Activated CD4-positive, CD25-positive, alpha-beta regulatory T cell (primary cell): ENCODE measurements at places on chromosomes 5 and 9.
A peak's percentile ranks its signal among the peaks of the same experiment; 100 is the strongest.

DNA sequence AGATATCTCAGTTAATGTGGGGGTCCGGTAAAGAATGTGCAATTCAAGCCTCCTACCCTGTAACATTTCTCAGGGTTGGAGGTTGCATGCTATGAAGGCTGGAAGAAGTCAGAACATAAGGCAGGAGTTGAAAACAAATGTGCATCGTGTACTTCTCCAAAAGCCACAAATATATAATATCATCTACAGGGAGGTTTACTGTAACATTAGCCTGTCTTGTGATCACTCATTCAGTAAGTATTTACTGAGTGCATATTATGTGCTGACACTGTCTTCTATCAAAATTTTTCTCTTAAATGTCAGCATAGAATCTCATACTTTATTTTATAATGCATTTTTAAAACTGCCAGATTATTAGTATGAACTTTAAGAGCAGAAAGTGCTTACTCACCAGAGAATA, 105.6 kb upstream of the ZNF366 start:
- no peak for DNase-seq

GRCh38 chr5:113283558-113283957, 151.2 kb downstream of the TSSK1B start:
- DNase-seq: no peak

- DNase-seq: no peak
These were observed 6.6 kb downstream of the ISL1 start for GRCh38 chr5:51389577-51390463.

DNA sequence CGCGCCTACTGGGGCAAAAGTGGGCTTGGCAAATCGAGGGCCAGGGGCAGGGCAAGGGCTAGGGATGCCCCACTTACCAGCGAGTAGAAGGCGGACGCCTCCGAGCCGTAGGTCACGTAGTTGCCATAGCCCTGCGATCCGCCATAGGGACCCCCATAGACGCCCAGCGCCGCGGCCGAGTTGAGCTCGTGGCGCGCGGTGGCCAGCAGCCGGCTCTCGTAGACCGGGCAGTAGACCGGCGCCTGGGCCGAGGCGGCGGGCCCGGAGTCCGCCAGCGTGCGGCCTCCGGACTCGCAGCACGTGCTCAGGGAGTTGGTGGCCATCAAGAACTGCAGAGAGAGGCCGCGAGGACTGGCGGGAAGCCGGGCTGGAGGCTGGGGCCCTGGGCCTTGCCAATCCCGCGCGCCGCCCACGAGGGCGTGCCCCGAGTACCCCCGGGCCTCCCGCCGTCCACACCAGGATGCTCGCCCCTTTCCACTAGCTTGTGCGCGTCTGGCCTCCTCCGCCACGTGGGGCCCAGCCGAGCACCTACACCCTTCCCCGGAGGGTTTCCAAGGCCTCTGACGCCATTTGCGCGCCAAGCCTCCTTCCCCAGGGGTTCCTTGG, 891 bp downstream of the IRX4 start:
- DNase-seq: no peak

GRCh38 chr5:59423021-59423420, 470.5 kb downstream of the PDE4D start:
- DNase-seq: no peak

DNA sequence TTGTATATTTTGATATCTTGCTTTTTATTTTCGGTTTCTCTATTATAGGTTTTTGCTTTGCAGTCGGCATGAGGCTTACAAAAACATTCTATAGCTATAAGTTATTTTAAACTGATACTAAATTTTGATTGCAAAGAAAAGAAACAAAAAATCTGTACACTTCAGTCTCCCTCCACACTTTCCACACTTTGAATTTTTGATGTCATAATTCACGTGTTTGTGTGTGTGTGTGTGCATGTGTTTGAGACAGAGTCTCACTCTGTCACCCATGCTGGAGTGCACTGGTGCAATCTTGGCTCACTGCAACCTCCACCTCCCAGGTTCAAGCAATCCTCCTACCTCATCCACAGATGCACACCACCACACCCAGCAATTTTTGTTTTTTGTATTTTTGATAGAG, 124.9 kb downstream of the MRPS30 start:
- DNase-seq: no peak

GRCh38 chr9:137170486-137171148, 766 bp upstream of the LRRC26 start:
- no peak for DNase-seq

- DNase-seq: no peak
These were observed 43.7 kb downstream of the STK10 start for GRCh38 chr5:172144291-172144815.

DNA sequence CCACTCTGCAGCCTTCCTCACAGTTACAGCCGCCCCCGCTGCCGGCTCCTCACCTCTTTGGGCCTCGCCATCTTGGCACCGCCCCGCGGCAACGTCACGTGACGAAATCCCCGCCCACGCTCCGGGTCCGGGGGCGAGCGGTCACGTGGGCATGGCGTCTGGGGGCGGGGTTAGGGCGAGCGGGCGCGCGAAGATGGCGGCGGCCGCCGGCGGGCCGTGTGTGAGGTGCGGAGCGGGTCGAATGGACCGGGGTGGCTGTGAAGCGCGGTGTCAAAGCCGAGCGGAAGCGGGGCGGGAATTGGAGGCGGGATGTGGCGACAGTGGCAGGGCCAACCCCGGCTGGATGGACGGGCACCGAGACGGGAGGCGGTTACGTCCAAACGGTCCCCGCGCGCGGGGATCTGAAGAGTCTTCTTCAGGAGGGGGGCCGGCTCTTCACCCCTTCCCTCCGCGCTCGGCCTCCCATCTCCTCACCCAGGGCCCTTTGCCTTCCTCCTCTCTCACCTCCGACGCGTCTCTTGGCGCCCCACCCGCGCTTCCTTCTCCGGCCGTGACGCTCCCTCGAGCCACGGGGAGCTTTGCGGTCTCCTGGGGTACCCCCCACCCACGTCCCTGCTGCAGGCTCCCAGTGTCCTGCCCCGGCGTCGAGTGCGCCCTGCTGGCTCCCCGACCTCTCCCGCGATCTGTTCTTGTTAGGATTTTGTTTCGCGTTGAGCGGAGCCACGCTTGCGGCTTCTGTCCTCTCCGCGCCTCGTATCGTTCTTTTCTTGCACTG, at the start of the genes DOLK and NUP188:
DOLK (minus strand) TSS at position 77 of the 775 bp plus-strand sequence. CDS start 300 bp downstream, outside the sequence.
NUP188 (plus strand) TSS at position 173 of the 775 bp plus-strand sequence; CDS start at position 194, 21 bp downstream.
- peak; percentile 97 for DNase-seq

DNA sequence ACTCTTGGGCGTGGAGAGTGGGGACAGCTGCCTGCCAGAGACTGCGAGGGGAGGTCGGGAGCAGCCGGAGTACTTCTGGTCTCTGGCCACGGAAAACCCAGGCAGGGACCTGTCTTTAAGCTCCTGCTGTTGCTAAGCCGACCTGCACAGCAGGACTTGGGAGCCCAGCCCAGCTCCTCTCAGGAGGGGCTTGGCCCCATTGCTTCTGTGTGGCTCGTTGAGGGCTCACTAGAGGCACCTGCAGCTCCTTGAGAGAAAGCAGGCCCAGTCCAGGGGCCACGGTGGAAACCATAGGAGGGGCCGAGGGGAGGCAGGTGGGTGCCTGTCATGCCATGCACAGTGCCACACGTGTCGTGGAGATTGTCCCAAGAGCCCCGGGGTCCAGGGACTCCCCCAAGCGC, 3.3 kb upstream of the LCN2 start:
- DNase-seq: no peak

DNA sequence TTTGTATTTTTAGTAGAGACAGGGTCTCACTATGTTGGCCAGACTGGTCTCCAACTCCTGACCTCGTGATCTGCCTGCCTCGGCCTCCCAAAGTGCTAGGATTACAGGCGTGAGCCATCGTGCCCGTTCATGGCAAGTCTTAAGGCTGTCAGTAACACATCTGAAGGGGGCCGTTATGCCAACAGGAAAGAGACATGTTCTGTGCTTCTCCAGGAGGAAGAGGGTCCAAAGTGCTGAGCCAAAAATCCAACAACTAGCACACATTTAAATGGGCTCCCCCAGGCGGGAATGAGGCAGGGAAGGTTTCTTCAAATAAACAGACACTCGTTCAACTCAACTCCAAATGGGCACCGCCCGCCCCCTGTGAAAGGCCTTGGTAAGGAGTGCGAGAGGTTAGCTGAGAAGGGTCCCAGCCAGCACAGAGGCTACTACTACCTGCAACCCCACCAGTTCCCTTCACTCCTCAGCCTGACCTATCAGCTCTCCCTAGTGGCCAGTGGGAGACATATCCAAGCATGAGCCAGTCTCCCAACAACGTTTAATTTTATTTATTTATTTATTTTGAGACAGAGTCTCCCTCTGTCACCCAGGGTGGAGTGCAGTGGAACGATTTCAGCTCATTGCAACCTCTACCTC, 84.1 kb upstream of the DMRT1 start:
- DNase-seq: no peak

GRCh38 chr5:119583684-119584083, 45.7 kb upstream of the FAM170A start:
- no peak for DNase-seq

GRCh38 chr5:132098621-132099020, 25.0 kb downstream of the CSF2 start:
- no peak for DNase-seq

DNA sequence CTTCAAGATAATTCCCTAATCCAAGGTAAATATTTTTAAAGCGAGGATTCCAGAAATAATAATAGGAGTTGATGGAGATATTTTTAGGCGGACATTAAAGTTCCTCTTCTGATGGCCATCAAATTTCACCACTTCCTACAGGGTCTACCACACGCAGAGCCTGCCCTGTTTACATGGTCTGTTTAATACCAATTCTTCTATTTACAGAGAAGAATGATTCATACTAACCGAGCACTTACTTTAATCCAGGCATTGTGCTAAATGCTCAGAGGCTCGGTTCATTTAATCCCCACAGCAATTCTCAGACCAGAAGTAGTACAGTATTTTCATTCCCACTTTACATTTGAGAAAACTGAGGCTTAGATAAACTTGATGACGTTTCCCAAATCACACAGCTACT, 3.0 kb upstream of the ITGA1 start:
- DNase-seq: no peak

DNA sequence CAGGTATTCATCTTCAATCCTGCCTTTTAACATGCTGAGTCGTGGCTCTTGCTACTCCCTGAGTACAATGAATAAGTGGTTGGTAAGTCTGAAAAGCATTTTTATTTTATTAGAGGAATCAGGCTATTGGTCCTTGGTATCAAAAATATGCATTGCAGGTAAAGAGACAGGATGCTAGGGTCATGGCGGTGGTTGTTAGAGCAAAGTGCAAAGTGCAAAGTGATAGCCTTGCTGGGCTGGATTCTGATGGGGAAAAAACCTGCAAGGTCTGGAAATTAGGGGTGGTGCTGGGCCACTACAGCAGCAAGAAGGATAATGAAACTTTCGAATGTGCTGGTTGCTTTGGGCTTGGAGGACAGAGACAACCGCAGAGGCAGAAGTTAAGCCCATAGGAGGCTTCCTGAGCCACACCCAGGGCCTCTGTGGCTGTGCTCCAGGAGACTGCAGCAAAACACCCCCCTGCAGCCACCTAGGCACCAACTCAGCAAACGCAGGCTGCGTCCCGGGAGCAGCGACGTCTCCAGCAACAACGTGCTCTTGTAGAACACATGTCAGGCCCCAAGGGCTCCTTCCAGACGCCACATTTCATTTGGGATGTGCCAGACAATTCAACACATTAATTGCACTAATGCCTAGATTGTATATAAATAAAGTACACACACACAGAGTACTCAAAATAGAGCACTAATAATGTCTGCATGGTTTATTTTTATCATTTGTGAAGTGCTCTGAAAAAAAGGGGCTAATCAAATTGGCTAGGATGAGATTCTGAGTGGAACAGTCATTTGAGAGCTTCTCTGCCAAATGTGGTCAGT, 149.8 kb upstream of the RAPGEF1 start:
- no peak for DNase-seq

DNA sequence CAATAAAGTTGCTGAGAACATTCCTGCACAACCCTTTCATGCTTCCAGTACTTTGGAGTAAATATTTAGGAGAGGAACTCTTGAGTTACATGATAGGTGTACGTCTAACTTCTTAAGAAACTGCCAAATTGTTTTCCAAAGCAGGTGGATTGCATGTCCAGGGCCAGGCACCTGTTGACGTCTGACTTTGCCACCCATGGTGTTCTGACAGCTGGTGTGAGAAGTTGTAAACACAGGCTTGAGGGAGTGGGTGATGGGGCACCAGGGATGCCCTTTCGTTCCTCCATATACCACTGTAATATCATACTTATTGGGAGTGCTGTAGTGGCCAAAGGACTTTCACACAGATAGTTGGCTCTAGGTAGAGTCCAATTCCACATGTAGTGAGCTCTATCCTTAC, 352.1 kb downstream of the GADD45G start:
- DNase-seq: no peak

- no peak for DNase-seq
These were observed 8.5 kb downstream of the B4GALT7 start for GRCh38 chr5:177608243-177609075.

DNA sequence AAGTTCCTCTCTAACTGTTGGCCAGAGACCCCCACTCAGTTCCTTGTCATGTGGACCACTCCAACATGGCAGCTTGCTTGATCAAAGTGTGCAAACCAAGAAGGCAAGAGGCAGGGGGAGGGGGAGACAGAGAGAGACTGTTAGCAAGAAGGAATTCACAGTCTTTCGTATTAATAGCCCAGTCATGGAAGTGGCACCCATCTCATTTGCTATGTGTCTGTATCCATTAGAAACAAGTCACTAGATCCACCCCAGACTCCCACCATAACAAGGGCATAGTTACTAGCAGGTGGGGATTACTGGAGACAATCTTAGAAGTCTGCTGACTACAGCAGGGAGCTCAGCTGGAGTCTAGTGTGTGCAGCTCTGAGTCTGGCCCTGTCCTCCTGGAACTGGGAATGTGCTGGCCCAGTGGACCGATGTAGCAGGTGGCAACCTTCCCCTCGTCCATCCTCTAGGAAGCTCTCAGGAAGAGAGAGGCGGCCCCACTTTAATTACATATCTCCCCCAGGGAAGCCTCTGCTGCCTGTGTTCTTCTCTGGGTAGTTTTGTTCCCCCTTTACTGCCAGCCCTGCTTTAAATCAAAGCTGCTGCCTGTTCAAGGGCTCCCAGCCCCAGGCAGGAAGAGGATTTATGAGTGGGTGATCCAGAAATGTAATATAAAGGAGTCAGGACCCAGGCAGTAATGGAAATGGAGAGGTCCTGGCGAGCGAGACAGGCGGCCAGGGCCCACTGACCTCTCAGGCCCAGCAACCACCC, 47.8 kb upstream of the ALDH1B1 start:
- no peak for DNase-seq

- no peak for DNase-seq
These were observed 850 bp downstream of the RRAGA start for GRCh38 chr9:19049917-19050636.

DNA sequence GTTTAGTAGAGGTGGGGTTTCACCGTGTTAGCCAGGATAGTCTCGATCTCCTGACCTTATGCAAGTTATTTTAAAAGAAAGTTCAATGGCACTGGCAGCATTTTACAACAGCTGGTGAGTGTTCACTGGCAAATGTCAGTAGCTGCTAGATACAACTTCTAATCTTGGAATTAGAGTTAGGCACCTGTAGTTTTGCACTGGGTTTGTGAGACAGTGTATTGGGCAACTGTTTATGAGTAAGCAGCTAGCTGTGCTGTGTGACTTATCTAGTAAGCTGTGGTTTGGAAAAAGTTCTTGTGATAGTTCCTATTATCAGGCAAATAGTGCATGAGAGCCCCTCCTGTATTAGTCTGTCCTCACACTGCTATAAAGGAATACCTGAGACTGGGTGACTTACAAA, 61.5 kb downstream of the UBE2QL1 start:
- no peak for DNase-seq

- DNase-seq: no peak
These were observed 61.9 kb downstream of the UBE2R2 start for GRCh38 chr9:33878691-33879366.
